ENCODE measurements at places on chromosomes 12 and 14. TPM values are rescaled to one million over a fixed set of nuclear protein-coding genes. Genes with fewer than 3 reads are reported as not detected.

The CEBPE gene
- polyA plus RNA-seq, result not detected

The KIAA0586 gene
- 9.2 TPM for polyA plus RNA-seq

The NEK9 gene
- polyA plus RNA-seq, result 48.1 TPM

The AMN gene
- 0.03 TPM for polyA plus RNA-seq

The MAX gene
- polyA plus RNA-seq, result 103 TPM

The RAPGEF3 gene
- polyA plus RNA-seq, result 0.90 TPM

The GTF2H3 gene
- polyA plus RNA-seq, result 39.6 TPM

The PAN2 gene
- 37.1 TPM for polyA plus RNA-seq

The LAG3 gene
- polyA plus RNA-seq, result 0.72 TPM

Data from SK-N-SH (cell line).